ENCODE measurements at places on chromosomes 12 and 14.

DNA sequence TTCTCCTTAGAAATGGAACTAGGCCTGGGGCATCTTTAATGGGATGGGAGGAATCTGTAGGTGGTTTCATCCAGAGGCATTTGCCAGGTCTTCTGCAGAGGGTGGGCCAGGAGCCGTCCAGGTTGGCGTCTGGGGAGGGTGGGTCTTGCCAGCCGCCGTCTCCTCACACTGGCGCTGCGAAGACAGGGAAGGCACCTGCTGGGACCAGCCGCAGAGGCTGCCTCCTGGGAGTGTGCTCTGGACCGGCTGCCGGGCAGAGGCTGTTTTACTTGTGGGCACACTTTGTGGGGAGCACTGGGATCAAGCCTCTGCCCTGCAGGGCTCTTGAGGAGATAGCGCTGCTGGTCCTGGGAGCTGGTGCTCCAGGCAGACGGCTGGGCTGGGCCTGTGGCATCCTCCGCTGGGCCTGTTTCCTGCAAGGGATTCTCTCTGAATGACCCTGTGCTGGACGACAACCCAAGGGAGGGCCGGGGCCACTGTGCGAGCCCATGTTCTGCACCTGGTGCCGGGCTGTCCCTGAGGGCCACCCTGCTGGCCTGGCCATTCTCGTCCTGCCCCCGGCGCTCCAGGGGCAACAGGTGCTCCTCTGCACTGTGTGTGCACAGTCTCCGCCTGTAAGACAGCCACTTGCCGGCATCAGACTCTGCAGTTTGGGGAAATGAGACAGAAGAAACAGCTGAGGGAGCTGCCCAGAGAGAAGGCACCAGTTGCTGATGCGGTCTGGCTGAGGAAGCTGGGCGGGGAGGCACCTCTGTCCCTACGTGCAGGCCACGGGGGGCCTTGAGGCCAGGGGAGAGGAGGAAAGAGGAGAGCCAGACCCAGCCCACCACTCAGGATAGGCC is 10.0 kb upstream of the TEX22 start:
- no peak for DNase-seq

- DNase-seq, result no peak
These were observed 3.2 kb downstream of the USP44 start for GRCh38 chr12:95548056-95548538.

DNA sequence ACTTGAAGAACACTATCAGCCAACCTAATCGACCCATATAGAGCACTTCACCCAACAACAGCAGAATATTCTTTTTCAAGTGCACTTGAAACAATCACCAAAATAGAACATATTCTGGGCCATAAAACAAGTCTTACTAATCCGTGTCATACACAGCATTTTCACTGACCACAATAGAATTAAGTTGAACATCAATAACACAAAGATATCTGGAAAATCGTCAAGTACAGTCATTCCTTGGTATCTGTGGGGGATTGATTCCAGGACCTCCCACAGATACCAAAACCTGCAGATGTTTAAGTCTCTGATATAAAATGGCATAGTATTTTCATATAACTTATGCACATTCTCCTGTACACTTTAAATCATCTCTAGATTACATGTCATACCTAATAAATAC is 295.7 kb downstream of the BCL11B start:
- no peak for DNase-seq

DNA sequence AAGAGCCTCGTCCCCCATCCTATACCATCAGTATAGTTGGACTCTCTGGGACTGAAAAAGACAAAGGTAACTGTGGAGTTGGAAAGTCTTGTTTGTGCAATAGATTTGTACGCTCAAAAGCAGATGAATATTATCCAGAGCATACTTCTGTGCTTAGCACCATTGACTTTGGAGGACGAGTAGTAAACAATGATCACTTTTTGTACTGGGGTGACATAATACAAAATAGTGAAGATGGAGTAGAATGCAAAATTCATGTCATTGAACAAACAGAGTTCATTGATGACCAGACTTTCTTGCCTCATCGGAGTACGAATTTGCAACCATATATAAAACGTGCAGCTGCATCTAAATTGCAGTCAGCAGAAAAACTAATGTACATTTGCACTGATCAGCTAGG is 13.6 kb downstream of the ARHGAP5 start:
- DNase-seq, result no peak

DNA sequence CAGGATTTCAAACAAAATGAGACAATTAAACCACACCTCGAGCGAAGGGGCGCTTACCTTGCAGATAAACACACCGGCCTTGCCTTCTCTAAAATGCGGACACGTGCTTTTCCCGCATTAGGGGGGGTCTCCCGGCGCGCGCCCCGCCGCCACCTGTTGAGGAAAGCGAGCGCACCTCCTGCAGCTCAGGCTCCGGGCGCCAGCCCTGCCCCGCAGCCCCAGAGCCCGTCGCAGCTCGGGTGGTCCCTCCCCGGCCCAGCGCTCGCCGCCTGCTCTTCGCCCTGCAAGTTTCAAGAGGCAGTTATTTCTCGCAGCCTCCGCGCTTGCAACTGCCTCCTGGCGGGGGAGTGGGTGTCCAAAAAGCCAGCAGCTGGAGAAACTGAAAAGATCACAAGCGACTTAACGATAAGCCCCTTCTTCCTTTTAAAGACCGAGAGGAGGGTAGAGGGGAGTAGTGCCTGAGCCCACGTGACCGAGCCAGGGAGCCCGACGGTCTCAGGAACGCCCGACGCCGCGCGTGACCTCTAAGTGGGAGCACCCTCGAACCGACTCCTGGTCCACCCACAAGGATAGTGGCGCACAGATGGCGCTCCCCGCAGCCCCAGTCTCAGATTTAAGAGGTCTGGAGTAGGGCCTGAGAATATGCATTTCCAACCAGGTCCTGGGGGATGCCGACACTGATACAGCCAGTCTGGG is at the start of gene ESR2:
TSS of gene ESR2 (minus strand) at position 396 of the 696 bp plus-strand sequence. CDS start 11,386 bp downstream, outside the sequence.
- DNase-seq, result no peak

DNA sequence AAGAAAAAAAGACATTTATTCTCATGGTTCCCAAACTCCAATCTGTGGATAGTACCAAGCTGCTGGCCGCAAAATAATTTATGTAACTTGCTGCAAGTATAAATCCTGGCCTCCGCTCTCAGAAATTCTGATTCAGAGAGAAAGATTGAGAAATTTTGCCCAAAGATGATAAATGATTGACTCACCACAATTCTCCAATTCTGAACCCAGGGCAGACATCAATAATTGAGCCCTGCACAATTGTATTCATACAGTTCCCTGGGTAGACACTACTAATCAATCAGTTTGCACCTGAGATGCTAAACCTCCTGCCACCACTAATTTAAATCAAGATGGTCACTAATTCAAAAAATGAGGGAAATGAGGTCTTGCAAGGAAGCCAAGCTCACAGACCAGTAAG is 38.2 kb downstream of the TRPV4 start:
- no peak for DNase-seq

- no peak for DNase-seq
These were observed 3.9 kb downstream of the LHX5 start for GRCh38 chr12:113467502-113468364.

DNA sequence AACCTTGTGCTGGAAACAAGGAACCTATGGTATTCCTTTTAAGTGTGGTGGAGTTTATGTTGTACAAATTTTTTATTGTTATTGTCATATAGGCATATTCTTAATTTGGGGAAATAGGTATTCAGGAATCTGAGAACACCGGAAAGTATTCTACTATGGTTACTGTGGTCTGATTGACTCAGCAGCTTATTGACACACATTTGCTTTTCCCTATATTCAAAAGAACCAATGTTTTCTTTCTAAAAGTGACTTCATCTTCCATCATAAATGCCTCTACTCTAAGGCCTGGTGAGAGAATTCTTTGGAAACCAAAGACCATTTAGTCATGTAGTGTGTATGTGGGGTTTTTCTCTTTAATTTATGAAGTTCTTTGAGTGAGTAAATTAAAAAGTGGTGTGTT is 474.8 kb downstream of the TMTC2 start:
- DNase-seq, result no peak

DNA sequence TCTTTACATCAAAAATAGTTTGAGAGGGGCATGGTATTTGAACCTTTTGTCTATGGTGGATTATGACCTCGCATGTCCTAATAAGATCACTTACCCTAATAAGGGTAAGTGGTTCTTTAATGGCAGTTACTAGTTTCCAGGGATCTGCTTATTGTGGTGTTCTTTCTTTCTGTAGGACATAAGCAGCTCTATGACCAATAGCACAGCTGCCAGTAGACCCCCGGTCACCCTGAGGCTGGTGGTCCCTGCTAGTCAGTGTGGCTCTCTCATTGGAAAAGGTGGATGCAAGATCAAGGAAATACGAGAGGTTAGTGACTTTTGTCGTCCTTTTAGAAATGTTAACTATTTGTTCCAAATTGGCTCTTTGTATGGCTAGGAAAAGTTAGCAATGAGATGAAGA is 7.2 kb downstream of the PCBP2 start:
- DNase-seq, result no peak

- no peak for DNase-seq
These were observed 25.6 kb downstream of the EMP1 start for GRCh38 chr12:13222076-13222475.
